ENCODE measurements at places on chromosomes 5 and 9.

GRCh38 chr5:8391911-8392310 lies 523.0 kb downstream of the MTRR start:
- no peak for DNase-seq

DNA sequence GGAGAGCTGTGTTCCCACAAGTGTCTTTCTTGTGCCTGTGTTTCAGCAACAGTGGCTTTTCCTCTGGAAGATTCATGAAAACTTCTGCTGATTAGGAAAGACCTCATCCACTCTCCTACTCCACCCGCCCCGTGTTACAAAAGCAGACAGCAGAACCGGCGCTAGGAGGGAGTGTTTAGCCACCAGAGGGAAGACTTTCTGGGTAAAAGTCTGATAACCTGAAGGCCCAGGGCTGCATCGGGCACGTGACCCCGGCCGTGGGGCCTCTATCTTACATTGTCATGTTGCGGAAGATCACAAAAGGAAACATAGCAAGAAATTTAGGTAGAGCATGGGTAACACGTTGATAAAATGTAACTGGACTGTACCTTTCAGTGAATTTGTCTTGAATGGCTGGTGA lies 32.0 kb upstream of the DMRT2 start:
- DNase-seq: no peak

- DNase-seq: no peak
These were observed 30.1 kb downstream of the ZNF462 start for GRCh38 chr9:106893088-106893487.

GRCh38 chr5:119418606-119419100 lies 33.6 kb upstream of the HSD17B4 start:
- no peak for DNase-seq

DNA sequence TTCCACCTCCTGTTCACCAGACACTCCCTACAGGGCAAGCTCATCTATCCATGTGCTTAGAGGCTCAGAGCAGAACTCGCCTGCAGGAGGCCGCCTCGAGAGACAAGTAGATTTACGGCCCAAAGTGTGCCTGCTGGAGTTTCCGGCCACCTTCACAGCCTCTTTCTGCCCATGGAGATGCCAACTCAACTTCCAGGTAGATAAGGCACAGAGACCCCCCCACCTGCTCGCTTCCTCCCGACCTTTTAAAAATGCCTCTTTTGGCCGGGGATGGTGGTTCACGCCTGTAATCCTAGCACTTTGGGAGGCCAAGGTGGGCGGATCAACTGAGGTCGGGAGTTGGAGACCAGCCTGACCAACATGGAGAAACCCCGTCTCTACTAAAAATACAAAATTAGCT lies 46.6 kb downstream of the EXD3 start:
- DNase-seq: no peak
